ENCODE measurements at places on chromosomes 13 and 19.

DNA sequence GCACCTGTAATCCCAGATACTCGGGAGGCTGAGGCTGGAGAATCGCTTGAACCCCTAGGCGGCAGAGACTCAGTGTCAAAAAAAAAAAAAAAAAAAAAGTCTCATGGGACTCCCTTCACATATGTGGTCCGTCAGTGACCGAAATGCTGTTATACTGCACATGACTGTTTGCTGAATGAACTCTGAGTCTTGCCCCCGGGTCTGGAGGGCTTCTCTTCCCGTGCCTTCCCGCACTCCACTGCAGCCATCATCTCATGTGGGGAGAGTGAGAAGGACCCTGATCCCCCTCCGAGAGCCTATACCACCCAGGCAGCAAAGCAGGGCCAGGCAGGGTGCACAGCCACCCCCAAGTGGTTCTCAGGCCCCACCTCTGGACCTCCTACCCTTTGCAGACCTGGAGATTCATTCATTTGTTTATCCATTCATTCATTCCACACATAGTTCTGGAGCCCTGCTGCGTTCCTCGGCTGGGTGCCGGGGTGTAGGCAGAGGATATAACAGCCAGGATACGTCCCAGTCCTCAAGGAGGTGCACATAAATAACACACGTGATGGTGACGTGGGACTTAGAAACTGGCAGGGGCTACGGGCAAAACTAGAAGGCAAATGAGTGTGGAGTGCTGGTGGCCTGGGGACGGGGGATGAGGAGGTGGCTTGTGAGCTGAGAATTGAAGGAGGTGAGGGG is 14.2 kb downstream of the NDUFA11 start:
- no peak for DNase-seq

DNA sequence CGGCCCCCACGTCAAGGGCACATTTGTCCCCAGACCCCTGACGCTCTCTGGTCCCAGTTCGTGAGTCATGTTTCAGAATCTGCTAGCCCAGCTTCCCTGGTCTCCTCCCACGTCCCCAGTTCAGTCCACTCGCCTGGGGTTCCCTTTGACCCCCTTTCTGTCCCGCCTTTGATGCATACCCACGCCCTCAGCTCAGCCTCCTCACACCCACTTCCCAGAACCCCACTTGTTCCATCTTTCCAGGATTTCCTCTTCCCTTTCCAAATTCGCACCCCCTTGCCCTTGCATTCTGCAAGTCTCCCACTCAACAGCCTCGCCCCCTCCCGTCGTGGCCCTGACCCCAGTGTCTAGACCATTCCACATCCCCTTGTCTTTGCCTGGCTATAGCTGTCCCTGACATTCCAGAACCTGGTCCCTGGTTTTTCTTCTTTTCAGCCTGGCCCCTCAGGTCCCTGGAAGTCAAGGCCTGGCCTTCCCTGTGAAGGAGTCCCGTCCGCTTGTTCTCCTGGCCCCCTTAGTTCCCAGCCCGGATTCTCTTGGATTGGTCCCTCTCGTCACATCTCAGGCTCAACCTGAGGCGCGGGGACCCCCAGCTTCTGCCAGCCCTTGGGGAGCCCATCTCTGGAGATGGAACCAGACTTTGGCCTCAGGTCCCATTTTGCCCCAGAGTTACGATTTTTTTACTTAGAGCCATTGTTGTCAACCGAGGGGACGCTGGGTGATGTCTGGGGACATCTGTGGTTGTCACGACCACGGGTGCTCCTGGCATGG is 1.3 kb downstream of the NCLN start:
- DNase-seq, result no peak

GRCh38 chr13:101488734-101489133 is 36.3 kb downstream of the ITGBL1 start:
- DNase-seq, result no peak

DNA sequence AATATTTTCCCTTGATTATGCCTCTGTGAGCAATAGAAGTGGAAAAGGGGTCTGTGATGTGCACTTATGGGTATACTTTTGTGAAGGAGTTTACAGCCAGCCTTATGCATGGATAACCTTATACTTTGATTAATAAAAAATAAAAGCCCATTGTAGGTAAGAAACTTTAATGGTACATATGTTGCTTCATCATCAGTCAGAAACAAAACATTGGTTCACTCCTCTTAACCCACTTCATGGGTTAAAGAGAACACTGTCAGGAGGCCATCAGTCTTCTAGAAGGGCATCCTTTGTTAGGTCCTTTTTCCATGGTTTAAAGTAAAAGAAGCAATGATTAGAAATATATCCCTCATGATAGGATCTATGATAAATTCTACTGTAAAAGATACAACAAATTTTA is 952.1 kb upstream of the MIR17HG start:
- no peak for DNase-seq

- DNase-seq, result peak; percentile 58
Observed at GRCh38 chr13:44155422-44156293, 218.0 kb upstream of the SERP2 start.

- no peak for DNase-seq
Observed at GRCh38 chr13:52001120-52001731, 10.0 kb downstream of the ATP7B start.

- DNase-seq, result no peak
Observed at GRCh38 chr13:45109102-45109720, 11.1 kb upstream of the GTF2F2 start.

DNA sequence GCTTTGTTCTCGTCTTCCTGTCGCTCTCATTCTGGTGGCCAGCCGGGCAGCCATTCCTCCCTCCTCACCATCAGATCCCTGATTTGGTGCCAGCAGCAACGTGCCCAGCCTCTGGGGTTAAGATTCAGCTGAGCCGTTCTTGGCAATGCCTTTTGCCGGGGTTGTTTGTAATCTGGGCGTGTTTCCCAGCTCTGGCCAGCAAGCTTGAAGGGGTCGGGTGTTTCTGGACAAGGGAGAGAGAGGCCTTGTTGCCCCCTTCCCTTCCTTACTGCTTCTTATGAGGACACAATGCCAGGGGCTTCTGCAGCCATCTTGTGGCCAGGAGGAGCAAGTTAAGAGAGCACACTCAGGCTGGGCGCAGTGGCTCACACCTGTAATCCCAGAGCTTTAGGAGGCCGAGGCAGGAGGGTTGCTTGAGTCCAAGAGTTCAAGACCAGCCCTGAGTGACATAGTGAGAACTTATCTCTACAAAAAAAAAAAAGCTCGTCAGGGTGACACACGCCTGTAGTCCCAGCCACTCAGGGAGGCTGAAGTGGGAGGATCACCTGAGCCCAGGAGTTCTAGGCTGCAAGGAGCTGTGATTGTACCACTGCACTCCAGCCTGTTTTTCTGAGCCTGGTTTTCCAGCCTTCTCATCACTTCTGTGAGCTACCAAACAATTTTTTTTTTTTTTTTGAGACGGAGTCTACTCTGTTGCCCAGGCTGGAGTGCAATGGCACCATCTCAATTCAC is 10.7 kb upstream of the CRTC1 start:
- peak; percentile 48 for DNase-seq

DNA sequence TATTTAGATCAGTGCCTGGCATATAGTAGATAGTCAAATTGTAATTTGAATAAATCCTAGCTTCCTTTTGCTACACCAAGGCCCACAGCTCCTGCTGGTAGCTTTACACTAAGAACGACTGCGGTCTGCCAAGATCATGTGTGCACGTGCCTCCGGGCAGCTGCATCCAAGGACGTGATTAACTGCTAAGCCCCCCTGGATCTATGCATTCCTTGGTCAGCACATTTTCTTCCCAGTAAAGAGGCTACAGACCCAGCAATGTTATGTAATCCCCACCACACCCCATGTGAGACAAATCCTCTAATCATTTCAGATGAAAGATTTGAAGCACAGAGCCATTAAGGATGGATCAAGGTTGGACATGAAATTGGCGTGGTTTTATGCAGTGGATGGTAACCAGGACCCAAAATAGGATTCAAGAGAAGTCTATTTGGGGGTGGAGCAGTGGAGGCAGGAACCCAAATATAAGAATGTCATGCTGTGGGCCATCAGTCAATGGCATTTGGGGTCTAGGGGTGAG is 65.2 kb upstream of the PEG3 start:
- DNase-seq, result peak; percentile 12

GRCh38 chr13:104953588-104953987 is 1581.9 kb downstream of the EFNB2 start:
- DNase-seq, result no peak

DNA sequence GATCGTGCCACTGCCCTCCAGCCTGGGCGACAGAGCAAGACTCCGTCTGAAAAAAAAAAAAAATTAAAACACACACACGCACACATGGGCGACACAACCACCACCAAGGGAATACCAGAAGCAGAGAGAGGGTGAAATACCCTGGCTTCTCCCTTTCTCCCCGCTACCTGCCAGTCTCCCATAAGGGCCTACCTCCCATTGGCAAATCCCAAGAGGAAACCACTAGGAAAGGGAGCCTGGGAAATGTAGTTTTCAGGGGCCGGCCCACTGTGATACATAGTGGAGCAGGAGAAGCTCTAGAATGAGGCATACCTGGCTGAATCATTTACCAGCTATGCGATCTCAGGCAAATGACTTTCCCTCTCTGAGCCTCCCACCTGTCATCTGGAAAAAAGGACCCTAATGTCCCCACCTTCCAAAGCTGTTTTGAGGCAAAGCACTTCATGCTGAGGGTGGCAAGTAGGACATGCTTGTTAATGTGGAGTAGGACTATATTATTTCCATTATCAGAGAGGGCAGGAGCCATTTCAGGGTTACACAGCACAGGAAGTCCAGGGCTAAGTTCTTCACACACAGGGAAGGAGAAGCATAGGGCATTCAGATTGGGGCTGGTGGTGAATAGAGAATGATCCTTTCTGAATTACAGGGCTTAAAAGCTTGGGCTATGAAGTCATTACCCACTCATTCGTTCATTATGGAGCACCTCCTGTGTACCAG is 14.3 kb upstream of the HNRNPUL1 start:
- DNase-seq, result no peak

DNA sequence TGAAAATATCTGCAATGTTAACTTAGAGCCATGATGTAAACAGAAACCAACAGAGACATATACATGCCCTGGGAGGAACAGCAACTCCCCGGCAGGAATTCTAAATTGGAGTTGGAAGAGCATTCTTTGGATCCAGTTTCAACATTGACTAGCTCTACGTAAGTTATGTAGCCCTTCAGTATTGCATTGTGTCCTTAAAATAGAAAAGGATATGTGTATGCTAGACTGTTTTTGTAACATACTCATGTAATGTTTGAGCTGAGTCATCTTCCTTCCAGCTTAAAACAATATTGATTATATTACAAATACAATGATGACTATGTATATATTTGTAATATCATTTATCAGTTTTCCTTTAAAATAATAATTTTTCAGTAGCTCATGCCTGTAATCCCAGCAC is 1422.2 kb upstream of the PCDH20 start:
- DNase-seq, result no peak

- DNase-seq, result no peak
Observed at GRCh38 chr13:30388406-30389283, 33.6 kb upstream of the UBE2L5 start.

DNA sequence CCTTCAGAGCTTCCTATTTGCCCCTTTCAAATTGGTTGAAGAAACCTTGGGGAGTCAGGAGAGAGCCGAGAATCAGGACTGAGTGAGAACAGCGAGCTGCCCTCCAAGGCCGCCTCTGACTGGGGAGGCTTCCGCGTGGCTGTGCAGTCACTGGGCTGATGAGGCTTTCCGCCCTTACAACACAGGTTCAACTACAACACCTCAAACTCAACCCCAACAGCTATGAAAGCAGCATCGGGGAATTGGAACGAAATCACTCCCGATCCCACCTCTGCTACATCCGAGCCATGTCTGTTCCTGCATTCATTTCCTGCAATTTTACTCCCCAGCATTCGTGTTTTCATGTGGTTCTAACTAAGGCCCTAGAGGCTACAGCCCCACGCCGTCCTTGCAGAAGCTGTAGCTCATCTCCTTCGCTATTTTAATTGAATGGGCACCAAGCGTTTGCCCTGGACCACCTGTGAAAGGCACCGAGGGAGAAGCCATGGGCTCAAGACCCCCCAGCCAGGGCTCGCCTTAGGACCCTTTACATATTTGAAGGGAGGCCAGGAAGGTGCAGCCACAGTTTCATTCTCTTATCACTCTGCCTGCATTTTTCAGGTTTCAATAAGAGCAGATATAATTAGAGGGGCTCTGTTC is 12.3 kb upstream of the RASA3 start:
- DNase-seq, result no peak

DNA sequence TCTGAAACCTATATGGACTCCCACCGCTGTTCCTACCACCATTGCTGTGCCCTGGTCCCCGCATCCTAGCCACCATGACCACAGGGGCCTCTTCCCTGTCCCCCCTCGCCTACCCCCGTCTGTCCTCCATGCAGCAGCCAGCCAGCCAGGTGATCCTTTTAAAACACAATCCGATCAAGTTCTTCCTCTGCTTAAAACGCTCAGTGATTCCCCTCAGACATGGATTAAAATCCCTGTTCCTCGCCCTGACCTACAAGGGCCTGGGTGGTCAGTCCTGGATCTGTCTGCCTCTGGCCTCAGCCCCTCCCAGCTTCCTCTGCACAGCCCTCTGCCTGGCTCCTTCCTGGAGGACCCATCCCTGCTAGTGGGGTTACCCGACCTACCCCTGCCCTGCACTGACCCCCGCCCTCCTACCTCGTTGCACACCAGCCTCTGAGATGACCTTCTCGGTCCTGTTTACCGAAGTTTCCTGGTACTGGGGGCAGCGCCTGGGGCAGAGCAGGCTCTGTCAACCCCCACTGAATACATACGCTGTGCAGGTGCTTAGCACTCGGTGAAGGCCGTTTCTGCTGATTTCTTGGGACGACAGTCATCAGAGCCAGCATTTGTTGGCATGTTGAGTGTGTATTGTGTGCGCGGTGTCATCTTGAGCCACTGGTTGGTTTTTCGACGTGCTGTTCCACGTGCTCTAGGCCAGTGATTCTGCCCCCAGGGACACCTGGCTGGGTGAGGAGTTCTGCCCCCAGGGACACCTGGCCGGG is 14.7 kb upstream of the LENG8 start:
- peak; percentile 18 for DNase-seq

DNA sequence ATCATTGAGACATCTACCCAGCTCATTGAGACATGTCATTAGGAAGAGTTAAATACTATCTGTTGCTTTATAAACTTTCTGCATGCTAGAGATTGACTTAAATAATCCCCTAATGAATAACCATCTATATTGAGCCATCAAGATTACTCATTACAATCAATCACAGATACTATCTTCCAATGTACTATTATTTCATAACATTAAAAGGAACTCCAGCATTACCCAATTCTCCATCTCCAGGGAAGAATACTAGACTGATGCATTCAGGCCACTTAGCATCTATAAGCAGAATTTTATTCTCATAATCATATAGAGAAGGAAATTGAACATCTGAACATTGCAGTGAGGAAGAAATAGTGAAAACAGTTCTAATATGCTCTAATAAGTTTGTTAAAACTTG is 8.0 kb downstream of the EPSTI1 start:
- DNase-seq, result no peak

DNA sequence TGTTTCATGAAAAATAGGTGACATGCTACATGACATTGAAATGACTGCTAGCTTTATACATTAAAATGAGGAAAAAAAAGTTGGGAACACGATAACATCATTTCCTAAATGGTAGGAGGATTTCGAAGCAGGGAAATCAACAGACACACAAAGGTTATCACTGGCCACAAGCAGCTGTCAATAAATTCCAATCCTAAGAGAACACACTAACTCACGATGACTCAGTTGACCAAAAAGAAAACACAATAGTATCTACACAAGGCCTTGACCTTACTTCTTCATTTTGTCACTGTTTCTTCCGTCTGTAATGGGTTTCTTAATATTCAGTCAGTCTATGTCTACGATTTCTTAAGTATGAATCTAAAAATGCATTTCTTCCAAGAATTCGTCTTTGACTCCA is 36.5 kb downstream of the STARD13 start:
- DNase-seq, result no peak

- no peak for DNase-seq
Observed at GRCh38 chr13:109654341-109655205, 131.8 kb downstream of the IRS2 start.

GRCh38 chr19:12647047-12647446 is 19.5 kb downstream of the MAN2B1 start:
- DNase-seq, result no peak
